ENCODE measurements at places on chromosomes 2 and 18.

GRCh38 chr18:56721491-56721890, 70.3 kb downstream of the WDR7 start:
- DNase-seq, result no peak

DNA sequence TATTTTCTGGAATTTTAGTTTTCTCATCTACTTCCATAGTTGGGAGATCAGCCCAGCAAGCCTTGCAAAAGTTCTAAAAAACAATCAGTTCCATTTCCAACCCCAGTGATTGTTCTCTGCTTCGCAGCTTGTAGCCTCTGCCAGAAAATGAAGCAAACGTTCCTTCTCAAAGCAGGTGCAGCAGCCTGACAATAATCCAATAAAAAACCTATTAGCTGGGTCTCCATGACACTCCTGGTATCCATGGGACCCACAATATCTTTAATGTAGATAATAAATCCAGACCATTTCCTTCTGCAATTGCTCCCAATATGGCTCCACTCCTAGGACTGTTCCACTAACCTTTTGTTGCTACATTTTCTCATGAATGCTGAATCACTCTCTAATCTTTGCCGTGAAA, 140.8 kb upstream of the SETBP1 start:
- DNase-seq, result no peak

DNA sequence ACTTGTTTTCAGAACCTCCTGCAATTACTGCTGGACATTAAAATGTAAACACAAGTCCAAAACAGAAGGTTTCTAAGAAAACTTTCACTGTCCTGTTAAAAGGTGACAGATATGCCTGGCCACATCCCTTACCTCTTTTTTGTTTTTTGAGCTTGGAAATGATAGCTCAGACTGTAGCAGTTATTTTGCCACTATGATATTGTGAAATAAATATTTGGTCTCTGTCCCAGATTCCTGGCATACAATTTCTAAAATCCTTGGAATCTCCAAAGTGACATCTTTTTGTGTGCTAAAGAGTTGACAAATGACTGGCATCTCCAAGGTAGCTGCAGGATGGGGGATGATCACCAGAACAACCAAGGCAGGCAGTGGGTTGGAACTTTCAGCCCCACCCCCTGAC, 16.8 kb downstream of the TPGS2 start:
- DNase-seq, result no peak

DNA sequence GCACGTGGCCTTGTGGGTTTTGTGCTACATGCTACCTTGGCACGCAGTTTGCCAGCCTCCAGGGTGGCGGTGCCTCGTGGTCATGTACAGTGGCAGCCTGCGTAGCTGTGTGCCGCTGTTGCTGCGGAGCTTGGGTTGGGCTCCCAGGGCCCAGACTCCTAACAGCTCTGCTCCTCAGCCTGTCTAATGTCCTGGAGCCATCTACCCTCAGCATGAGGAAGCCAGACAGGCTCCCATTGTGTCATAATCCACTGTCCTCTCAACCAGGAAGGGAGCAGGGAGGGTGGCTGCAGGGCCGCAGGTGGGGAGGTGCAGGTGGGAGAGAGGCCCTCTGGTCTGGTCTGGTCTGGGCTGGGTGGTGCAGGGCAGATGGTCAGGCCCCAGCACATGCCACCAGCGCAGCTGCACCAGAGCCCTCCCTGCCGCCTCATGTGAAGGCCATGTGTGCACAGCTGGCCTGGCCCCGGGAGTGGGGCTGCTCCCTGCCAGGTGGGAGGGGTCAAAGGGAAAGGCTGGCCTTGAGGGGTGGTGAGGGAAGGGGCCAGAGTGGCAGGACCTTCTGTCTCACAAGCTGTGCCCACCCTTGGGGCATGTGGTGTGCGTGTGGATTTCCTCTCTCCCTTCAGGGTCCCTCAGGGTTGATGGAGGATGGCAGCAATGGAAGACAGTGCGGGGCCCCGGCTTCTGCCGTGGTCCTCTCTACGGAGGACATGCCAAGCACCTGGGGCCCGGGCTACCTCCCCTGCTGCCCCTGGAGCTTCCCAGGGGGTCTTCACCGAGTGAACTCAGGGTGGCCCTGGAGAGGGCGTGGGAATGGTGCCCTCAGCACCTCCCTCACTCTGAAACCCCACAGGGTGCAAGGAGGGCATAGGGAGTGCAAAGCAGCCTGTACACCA, 4.8 kb downstream of the ATOH8 start:
- DNase-seq, result no peak

- DNase-seq, result no peak
Observed at GRCh38 chr2:55418512-55419232, 984 bp downstream of the CCDC88A start.

DNA sequence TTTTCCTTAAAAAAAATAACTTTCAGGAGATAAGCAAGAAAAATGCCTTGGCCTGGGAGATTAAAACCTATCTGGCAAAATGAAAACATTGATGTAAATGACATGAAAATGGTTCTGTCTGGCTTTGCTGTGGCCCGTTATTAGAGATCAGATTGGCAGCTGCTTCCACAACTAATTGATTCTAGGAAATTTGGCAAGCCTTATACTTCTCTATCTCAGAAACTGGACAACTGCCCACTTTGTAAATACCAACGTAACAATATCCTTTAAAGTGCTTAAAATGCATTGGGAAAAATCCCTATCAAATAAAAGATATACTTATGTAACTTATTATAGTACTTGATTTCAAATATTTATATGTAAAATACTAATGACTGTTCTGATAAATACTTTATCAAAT, 14.2 kb upstream of the SKA1 start:
- DNase-seq, result no peak

DNA sequence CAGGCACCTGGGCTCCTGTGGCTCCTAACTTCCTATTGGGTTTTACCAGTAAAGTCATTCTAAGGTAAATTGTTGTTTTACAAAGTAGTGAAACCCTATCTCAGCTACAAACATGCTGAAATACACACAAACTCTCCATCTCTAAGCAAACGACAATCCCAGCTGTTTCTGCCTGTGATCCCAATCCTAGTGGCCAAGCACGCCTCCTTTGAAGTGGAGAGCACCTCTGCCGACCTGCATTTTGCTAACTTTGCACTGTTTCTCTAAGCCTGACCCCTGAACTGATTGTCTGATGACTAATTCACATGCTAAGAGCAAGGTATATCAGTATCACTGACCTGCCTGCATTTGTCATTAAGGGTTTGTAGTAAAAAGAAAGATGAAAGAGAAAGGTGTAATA, 124.3 kb downstream of the PAX3 start:
- DNase-seq, result no peak

- DNase-seq, result no peak
Observed at GRCh38 chr2:14015113-14015630, 617.3 kb upstream of the LRATD1 start.

GRCh38 chr2:20008703-20009102, 3.8 kb downstream of the MATN3 start:
- DNase-seq, result no peak

All from LoVo (cell line).